ENCODE measurements at places on chromosomes 3 and 15. TPM values are rescaled to one million over a fixed set of nuclear protein-coding genes. Genes with fewer than 3 reads are reported as not detected.

The POLQ gene
- total RNA-seq: 0.63 TPM

The ARNT2 gene
- total RNA-seq: 16.2 TPM

- H3K27ac ChIP-seq: no peak overlapping the region
- no peaks in the 10 kb centered on the region for H3K36me3 ChIP-seq
- no peak for DNase-seq
- H3K4me3 ChIP-seq: no peak overlapping the region
- H3K27me3 ChIP-seq: no peaks in the 10 kb centered on the region
These were observed 43.1 kb upstream of the TOPAZ1 start for GRCh38 chr3:44198284-44199269.

DNA sequence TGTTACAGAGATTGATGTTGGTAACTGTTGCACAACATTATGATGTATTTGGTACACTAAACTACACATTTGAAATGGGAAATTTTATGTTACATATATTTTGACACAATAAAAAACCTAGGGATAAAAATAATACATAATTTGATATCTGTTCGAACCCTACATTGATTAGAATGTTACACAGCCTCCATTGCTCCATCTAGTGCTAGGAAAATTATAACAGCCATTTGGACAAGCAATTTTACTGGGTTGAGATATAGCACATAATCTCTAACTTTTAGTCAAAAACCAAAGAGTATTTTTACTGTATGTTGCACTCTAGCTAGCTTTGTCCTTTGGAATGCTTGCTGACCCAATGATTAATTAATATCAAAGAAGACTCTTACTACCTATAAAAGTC is 108.1 kb downstream of the LSAMP start:
- no peaks in the 10 kb centered on the region for H3K4me1 ChIP-seq
- DNase-seq: no peak
- H3K27ac ChIP-seq: no peak overlapping the region
- H3K36me3 ChIP-seq: no peaks in the 10 kb centered on the region

GRCh38 chr3:17088017-17088416 is 203.3 kb downstream of the PLCL2 start:
- peaks cover 4% of the 10 kb centered on the region for H3K4me1 ChIP-seq
- H3K27me3 ChIP-seq: no peaks in the 10 kb centered on the region
- H3K36me3 ChIP-seq: no peaks in the 10 kb centered on the region
- no peak for DNase-seq
- H3K4me3 ChIP-seq: no peak overlapping the region

Measured in aorta (tissue), 5 donors.